ENCODE measurements at places on chromosomes 2 and 18. TPM values are rescaled to one million over a fixed set of nuclear protein-coding genes. Genes with fewer than 3 reads are reported as not detected.
A peak's percentile ranks its signal among the peaks of the same experiment; 100 is the strongest.

CGREF1 gene
- total RNA-seq: 10.1 TPM

REG3G gene
- not detected for total RNA-seq

IL37 gene
- not detected for total RNA-seq

SCYGR4 gene
- total RNA-seq: not detected

HOXD12 gene
- total RNA-seq: 0.13 TPM

DAW1 gene
- total RNA-seq: 0.26 TPM

RFTN2 gene
- not detected for total RNA-seq

TMEM169 gene
- 0.74 TPM for total RNA-seq

CRYBA2 gene
- not detected for total RNA-seq

SIX3 gene
- total RNA-seq: 0.21 TPM

ERBB4 gene
- 0.15 TPM for total RNA-seq

PAX3 gene
- total RNA-seq: not detected

ELOA2 gene
- total RNA-seq: not detected

GRCh38 chr2:151681051-151681450 is 53.2 kb downstream of the NEB start:
- no peak for DNase-seq

- DNase-seq: no peak
These were observed 1552.3 kb upstream of the SLC39A10 start for GRCh38 chr2:194104687-194105086.

- DNase-seq: no peak
These were observed 15.6 kb upstream of the ASAP2 start for GRCh38 chr2:9191041-9191481.

DNA sequence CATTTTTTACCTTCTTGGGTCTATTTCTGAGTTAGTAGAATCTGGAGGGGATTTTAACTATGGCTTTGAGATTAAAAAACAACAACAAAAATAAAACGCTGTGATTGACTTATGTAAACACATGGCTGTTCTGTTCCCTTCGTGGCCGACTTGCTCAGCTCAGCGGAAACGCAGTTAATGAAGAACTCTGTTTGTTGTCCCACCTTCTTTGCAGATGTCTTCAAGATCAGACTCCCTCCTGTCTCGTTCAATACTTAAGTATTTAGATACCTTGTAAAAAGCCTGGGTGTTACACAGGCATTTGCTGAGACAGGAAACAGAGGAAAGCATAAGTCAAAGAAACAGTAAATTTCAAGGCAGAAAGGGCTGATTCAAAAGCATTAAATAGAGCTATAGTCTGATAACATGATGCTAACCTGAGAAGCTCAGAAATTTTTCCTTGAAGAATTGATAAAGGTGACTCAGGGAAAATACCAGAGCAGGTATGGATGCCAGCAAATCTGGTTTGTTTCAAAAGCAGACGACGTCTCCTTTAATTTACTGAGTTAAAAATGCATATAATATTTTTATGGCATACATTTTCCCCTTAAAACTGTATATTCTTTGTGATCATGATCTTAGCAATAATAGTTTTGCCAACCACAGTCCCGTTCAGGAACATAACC is 21.7 kb upstream of the POLI start:
- DNase-seq: no peak

- no peak for DNase-seq
These were observed 42.0 kb downstream of the ZFP36L2 start for GRCh38 chr2:43184339-43184895.

DNA sequence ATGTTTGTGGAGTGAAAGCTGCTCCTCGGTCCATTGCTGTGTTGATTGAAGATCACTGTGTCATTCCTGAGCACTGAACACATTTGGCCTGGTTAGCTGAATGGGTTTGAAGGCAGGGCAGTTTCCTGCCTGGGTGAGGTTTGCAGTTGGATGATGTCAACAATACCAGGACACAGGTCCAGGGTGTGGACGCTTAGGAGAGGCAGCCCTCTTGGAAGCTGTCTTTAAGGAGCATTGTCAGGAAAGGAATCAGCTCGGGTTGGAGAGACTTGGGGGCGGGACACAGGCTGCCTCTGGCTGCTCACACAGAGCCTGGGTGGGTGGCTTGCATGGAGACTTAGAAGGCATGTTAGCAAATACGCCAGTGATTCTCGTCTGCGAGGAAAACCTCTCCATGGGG is 237.7 kb downstream of the SEPTIN10 start:
- DNase-seq: no peak

DNA sequence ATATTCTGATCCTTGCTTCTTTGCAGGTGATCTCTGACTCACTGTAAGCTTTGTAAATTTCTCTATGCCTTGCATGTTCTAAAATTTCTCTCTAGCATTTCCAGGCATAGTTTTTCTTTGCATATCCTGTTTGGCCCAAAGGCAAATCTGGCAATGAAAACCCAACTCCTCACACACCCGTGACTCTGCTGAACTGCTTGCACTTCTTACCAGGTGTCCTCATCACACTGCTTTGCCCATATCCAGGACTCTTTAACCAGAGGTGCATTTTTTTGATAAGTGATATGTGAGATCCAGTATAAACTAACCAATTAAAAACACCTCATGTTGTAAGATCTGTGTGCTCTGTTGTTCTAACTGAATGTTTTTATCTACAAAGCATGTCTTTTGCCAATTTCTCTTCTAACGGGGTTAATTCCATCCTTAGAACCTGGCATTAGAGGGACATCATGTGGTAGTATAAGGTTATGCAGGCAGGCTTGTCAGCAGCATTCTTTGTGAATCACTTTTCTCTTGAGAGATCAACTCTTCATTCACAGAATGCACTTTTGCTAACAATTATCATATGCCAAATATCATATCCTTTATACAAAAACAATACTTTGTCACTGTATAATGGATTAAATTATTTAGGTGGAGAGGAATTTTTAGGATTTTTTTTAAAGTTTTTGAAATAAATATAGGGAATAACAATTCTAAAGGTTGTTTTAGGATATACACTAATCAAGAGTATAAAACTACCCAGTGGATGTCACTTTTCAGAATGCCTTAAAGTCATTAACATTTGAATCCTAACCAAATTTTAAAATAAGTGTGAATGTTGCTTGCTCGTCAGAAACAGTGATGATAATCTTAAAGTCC is 20.8 kb upstream of the TMX3 start:
- DNase-seq: peak; percentile 38

DNA sequence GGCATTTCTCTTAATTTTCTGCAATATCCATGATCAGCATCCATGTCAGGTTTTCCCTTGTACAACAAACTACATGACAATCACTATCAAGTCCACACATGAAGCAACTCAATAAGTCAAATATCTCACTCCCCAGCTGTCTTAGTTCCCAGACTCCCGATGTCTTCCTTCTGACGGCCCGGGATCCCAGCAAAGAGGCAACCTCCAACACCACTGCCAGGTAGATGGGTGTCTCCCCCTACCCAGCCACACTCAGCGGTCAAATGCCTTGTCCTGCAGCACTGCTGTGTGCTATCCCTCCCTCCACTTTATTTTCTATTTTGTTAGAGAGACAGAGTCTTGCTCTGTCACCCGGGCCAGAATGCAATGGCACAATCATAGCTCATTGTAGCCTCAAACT is 23.3 kb downstream of the TRABD2A start:
- no peak for DNase-seq

- no peak for DNase-seq
These were observed 32.6 kb downstream of the ADCY3 start for GRCh38 chr2:24887307-24887874.

DNA sequence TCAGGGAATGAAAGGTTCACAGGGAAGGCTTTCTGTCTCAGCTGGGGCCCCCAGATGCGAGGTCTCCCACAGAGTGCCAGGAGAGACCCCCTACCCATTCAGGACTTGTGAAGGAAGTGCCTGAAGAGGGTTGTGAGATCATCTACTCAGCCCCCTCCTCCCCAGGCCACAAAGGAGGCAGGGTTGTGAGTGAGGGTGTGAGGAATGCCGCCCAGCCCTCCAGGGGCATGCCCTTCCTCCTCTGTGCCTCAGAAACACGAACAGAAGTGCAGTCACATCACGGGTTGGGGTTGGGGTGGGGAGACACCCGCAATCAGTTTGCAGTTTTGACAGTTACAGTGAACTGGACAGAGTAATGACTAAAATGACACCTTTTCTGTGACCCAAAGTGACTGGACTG is 5.0 kb downstream of the MAL start:
- no peak for DNase-seq

GRCh38 chr2:15840148-15840547 is 100.2 kb upstream of the MYCN start:
- no peak for DNase-seq

- DNase-seq: no peak
These were observed 202.4 kb upstream of the SIX2 start for GRCh38 chr2:45211636-45212035.

DNA sequence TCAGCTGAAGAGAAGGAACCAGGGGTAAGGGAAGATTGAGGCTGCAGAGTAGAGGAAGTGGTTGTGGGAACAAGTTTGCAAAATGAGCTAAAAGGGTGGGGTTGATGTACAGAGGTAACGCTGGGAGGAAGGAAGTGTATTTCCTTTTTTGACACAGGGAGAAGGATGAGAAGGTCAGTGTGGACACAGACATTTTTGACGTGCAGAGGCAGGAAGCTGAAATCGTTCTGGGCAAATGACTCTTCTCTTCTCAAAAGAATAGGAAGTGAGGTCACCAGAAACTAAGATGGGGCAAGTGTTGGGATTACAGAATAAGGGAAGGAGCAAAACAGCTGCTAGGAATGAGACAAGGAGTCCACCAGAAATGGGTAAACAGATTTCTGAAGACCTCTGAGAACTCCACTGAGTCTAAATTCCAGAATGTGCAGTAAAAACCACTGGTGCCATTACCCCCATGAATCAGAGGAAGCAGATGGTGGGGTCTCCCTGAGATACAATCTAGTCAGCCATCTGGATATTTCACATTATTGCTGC is 20.0 kb upstream of the RNF149 start:
- no peak for DNase-seq

DNA sequence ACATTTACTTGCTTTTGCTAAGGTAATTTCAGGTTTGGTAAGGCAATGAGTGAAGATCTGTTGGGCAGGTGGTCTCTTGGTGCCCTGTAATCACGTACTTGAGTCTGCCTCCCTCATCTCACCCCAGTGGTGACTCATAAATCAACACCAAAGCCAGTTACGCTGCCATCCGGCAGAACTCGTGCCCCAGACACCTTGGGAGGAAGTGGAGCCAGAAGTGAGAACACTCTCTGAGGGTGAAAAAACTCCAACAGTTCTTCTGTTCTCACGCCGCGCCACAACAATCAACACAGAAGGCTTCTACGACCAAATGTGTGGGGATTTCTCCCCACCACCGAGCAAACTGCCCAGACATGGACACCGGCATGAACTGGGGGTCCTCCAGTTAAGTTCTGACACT is 206.2 kb downstream of the ARL4C start:
- DNase-seq: no peak

DNA sequence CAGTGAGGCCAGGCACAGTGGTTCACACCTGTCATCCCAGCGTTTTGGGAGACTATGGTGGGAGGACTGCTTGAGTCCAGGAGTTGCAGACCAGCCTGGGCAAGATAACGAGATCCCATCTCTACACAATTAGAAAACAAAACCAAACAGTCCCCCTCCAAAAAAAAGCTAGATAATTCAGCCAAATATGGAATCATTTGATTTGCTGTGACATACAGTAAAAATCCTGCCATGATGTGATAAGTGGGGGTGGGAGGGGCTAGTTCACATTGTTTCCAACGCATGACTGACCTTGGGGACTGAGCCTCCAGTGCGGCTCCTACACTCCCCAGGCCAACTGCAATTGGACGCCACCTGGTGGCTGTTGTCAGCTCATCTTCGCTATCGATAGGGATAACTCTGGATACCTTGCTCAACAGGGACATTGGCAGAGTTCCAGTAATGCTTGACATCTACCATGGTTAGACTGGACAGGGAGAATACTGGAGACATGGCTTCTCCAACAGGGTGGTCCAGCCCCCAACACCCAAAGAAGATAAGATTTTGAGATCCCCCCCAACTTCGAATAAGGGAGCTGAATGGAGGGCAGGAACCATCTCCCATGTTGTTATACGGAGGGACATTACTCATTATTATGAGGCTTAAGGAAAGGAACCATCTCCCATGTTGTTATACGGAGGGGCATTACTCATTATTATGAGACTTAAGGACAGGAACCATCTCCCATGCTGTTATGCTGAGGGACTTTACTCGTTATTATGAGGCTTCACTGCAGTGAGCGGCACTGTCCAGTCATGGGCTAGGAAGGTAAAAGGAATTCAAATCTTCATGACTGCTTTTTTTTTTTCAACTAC is 135.9 kb downstream of the TGIF1 start:
- DNase-seq: peak; percentile 53

DNA sequence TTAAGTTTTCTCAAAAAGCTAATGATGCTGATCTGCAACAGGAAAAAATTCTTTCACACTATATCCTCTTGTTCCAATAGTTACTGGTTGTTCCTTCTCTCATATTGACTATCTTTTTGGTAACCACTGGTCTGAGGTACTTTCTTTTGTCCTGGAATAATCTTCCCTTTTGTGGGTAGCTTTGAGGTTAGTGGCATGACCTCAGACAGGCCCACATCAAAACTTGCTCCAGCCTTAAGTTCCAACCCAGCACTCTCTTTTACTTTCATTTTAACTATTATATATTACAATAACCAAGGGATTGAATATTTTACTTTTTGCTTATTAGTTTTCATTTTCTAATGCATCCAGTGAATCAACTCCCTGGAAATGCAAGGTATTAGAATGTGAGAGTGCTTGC is 9.5 kb downstream of the REG1A start:
- DNase-seq: no peak

DNA sequence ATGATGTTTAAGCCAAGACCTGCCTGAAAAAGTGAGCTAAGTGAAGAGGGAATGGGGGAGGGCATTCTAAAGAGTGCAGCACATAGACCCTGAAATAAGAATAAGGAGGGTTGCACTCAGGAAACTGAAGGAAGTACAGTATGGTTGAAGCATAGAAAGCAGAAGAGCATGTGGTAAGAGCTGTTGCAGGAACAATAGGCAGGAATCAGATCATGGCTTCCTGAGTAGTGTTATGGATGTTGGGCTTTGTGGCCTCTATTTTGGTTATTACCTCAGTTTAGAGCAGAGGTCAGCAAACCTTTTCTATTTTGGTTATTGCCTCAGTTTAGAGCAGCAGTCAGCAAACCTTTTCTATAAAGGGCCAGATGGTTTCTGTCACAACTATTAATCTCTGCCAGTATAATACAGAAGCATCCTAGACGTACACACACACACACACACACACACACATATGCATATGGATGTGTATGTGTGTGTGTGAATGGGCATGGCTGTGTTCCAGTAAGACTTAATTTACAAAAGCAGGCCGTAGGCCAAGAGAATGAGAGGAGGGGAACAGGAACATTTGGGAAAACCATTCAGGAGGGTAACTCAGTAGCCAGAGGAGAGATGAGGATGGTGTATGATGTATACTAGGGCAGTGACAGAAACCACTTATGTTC is 91.1 kb upstream of the MYO3B start:
- no peak for DNase-seq

- no peak for DNase-seq
These were observed 371.7 kb downstream of the PIK3C3 start for GRCh38 chr18:42326752-42327151.

GRCh38 chr2:137950238-137950637 is 14.0 kb upstream of the HNMT start:
- no peak for DNase-seq
